Upper lobe of left lung (tissue), 6 donors: ENCODE measurements at places on chromosomes 6 and 20. TPM values are rescaled to one million over a fixed set of nuclear protein-coding genes. Genes with fewer than 3 reads are reported as not detected.

The ZSWIM1 gene
- 8.6 TPM for total RNA-seq

The DYNLT2 gene
- 1.4 TPM for total RNA-seq

- no peak overlapping the region for H3K27ac ChIP-seq
- H3K36me3 ChIP-seq, result no peaks in the 10 kb centered on the region
- DNase-seq, result no peak
- no peaks in the 10 kb centered on the region for H3K27me3 ChIP-seq
Measured at GRCh38 chr6:35453236-35453635, 1.1 kb downstream of the FANCE start.

DNA sequence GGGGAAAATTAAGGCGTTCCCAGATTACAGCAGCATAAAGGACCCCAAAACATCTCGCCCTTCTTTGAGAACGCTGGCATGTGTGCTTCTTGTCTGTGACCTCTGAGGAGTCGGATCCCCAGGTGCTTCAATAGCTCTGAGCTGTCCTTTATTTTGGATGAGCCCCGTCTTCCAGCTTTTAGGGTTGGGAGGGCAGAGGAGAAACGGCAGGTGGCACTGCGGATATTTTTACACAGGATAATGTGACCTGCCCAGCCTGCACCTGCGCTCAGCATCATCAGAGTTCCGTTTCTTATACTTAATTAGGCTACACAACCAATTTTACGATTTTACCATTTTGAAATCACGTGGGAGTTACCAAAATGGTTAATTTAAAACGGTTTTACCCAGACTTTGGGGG lies 147.7 kb upstream of the RPS6KA2 start:
- no peak for DNase-seq
- no peaks in the 10 kb centered on the region for H3K27me3 ChIP-seq
- no peaks in the 10 kb centered on the region for H3K4me1 ChIP-seq
- no peak overlapping the region for H3K4me3 ChIP-seq

DNA sequence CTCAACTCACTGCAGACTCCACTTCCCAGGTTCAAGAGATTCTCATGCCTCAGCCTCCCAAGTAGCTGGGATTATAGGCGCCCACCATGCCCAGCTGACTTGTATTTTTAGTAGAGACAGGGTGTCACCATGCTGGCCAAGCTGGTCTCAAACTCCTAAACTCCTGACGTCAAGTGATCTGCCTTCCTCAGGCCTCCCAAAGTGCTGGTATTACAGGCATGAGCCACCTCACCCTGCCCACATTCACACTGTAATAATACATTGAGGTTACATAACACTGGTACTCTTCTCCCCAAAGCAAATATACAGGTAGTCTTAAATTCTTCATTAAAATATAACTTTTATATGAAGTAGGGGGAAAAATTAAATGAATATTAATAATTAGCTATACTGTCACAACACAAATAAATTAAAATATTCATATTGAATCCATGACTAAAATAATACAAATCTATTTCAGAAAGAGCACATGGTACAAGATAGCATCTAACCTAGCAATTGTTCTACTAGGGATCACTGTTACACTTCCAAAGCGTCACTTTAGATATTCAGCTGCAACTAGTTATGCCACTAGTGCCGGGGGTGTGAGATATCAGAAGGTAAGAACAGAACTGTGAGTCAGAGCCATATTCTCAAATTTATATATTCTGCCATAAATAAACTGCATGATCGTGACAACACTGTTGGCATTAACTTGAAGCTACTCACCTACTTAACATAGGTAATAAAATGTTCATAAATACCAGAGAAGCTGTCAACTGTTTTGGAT lies 169.1 kb upstream of the SHLD1 start:
- no peaks in the 10 kb centered on the region for H3K27me3 ChIP-seq
- H3K4me1 ChIP-seq, result no peaks in the 10 kb centered on the region
- no peak overlapping the region for H3K4me3 ChIP-seq
- peaks cover 27% of the 10 kb centered on the region for H3K36me3 ChIP-seq

- DNase-seq, result no peak
- H3K36me3 ChIP-seq, result no peaks in the 10 kb centered on the region
- no peaks in the 10 kb centered on the region for H3K4me1 ChIP-seq
- no peak overlapping the region for H3K4me3 ChIP-seq
- no peak overlapping the region for H3K27ac ChIP-seq
- no peaks in the 10 kb centered on the region for H3K27me3 ChIP-seq
Measured at GRCh38 chr6:163083141-163083540, 331.4 kb upstream of the QKI start.

DNA sequence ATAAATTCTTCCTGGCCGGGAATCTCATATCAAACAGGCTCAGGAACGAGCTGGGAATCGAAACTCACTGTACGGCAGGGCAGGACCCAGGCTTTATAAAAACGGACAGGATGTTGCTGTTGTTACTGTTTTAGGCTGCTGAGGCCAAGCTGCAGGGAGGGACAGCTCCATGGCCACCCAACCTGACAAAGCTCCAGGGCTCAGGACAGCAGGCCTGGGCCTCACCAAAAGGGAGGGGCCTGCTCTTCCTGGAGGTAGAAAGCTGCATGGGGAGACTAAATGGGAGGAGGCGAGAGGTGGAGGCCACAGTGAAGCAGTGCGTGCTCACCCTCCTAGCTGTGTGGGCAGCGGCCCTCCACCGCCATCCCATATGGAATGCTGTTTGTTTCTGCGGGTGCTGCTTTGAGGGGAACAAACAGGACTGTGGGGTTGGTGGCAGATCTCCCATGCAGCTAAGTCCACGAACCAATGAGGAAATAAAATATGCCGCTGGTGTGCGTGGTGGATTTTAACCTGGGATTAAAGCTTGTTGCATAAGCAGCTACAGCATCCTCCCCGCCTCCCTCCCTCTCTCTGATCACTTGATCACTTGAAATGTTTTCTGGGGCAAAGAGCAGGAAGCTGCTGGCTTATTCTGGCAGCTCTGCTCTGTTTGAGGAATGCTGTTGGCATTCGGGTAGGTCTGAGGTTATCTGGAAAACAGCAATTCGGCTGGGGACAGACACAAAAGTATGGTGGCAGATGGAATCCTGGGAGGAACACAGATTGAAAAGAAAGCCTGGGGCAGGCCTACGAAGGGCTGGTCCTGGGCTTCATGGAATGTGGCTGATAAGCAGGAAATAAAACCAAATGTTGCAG lies 2.4 kb upstream of the ZMYND8 start:
- no peak overlapping the region for H3K4me3 ChIP-seq
- H3K36me3 ChIP-seq, result no peaks in the 10 kb centered on the region
- H3K4me1 ChIP-seq, result peaks cover 92% of the 10 kb centered on the region
- no peak for DNase-seq
- no peaks in the 10 kb centered on the region for H3K27me3 ChIP-seq
- peak overlapping the region; percentile 97 for H3K27ac ChIP-seq
